ENCODE measurements at places on chromosomes 12 and 14.

- no peak for DNase-seq
These were observed 92.1 kb downstream of the NINJ2 start for GRCh38 chr12:570921-571794.

GRCh38 chr12:56753566-56753965, 1.4 kb upstream of the PRIM1 start:
- no peak for DNase-seq

GRCh38 chr12:3148366-3149000, 71.3 kb downstream of the TSPAN9 start:
- no peak for DNase-seq

- no peak for DNase-seq
These were observed 16.5 kb upstream of the TPCN1 start for GRCh38 chr12:113204804-113205203.

GRCh38 chr12:127070515-127071157, 1196.3 kb upstream of the TMEM132C start:
- no peak for DNase-seq

DNA sequence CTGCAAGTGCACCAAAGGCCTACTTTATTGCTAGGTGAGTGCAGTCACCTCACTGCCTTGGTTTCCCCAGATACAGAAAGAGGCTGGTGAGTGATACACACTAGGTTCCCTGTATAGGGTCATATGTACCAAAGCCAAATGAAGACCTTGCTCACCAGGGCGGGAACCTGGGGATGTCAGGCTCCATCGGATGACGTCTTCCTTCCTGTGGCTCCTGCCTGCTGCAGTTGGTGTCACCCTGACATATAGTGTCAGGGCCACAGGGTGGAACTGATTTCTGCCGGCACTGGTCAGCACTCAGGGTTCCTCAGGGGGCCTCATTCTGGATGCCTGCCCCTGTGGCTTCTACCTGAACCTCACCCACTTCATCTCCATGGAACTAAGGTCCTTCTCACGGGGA, 43.1 kb downstream of the PLEKHG3 start:
- DNase-seq = no peak

DNA sequence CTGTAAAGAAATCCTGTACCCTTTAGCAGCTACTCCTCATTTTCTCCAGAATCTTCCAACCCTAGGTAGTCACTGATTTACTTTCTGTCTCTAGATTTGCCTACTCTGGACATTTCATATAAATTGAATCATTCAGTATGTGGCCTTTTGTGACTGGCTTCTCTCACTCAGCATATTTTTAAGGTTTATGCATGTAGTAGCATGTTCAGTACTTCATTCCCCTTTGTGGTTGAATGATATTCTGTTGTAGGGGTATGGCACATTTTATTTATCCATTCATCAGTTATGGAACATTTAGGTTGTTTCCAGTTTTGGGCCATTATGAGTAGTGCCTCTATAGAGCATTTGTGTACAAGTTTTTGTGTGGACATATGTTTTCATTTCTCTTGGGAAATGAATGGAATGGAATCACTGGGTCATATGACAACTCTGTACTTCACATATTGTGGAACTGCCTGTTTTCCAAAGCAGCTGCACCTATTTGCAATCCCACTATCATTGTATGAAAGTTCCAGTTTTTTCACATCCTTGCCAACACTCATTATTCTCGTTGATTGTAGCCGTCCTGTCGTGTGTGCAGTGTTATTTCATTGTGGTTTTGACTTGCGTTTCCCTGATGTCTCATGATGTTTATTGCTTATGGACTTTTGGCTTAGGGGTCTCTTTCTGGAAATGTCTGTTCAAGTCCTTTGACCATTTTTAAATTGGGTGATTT, 57.2 kb downstream of the ATF7IP start:
- DNase-seq = no peak

DNA sequence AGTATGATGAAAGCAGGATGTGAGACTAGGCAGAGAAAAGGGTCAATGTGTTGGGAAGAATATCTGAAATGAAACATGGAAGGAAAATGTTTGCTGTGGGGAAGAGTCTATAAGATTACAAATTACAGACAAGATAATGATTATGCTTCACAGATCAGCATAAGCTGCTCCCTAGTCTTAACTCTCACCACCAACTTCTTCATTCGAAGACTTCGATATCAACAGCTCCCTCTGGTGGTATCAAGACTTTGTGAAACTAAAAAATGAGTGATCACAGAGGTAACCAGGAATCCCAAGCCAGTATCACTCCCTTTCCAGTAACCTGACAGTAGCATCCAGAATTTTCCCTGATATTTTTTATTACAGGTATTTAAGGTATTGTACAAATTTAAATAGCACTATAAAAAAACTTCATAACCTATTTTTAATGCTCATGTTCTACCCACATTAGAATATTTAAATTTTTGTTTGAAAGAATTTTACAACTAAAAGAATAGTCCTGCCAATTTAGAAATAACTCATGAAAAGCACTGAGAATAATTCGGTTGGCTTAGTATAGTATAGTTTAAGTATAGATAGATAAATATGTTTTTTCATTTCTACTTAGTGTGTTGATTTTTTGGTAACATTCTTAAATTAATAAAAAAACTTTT, 84.4 kb downstream of the C2CD5 start:
- DNase-seq = no peak

GRCh38 chr14:33163109-33163508, 224.4 kb downstream of the NPAS3 start:
- no peak for DNase-seq

DNA sequence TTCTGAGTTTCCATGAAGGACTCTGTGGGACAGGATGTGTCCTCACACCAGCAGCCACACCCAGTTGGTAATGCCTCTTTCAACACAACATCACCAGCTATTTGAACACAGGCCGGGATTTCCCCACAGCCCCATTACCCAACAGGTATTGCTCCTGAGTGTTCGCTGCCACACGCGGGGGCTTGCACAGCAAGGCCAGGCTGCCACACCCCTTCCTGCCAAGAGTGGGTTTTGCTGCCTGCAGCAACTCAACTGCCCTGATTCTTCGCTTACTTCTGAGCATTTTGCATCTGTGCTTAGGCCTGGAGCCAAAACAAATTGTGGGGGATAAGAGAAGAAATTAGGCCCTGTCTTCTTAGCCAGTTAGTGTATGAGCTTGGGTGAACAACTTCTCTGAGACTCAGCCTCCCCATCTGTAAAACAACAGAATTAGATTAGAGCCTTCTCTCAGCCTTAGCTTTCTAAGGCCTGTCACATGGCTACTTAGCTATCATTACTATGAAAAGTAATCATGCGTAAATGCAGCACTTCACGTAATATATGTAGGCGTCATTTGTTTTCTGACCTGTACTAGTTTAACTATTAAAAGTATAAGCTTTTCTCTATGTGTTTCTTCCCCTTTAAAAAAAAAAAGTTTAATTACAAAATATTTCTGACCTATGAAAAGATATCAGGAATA, 20.0 kb downstream of the CKAP4 start:
- peak; percentile 51 for DNase-seq

GRCh38 chr14:36741858-36742257, 80.2 kb downstream of the PAX9 start:
- no peak for DNase-seq

GRCh38 chr12:19138956-19139355, 9.4 kb downstream of the PLEKHA5 start:
- DNase-seq = no peak

DNA sequence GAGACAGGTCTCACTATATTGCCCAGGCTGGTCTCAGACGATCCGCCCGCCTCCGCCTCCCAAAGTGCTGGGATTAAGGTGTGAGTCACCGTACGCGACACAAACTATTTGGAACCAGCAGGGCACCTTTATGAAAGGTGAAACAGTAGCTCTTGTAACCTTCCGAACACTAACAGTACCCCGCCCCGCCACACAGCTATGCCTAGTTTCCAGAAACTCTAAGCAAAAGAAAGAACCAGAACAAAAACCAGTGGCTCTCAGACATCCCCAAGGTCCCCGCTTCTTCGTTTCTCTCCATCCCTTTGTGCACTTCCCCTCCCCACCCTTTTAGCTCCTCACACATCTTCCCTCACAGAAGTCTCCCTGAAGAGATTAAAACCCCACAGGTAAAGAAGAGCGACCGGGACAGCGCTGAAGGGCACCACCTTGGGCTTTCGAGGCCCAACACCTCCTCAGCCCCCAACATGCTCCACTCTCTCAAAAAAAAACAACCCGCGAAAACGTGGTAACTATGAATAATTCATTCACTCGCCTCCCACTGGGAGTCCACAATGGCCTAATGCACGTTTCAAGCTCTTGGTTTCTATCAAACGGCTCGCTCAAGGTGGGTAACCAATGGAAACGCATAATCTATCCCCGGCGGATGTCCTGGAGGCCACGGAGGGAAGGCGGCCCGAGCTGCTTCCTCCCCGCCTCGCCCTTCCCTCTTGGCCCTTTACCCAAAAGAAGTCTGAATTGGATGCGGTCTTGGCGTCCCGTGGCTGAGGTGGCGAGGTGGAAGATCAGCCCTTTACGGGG, 877 bp downstream of the BAG5 start:
- DNase-seq = peak; percentile 45

- no peak for DNase-seq
These were observed 78.3 kb upstream of the PSMA6 start for GRCh38 chr14:35213869-35214387.

DNA sequence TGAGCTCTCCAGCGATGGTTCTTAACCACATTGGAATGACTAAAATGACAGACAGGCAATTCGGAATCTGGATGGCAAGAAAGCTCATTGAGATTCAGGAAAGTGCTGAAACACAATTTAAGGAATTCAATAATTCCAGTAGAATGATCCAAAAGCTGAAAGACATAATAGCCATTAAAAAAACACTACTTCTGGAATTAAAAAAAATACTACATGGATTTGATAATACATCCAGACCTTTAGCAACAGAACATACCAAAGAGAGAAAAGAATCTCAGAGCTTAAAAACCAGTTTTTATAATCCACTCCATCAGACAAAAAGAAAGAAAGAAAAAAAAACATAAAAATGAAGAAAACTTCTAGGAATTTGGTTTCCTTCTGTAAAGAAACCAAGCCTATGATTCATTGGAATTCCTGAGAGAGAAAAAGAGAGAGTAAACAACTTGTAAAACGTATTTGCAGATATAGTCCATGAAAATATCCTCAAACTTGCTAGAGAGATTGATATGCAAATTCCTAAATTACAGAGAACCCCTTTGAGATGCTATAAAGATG, 52.8 kb downstream of the SLCO1B1 start:
- no peak for DNase-seq

GRCh38 chr12:29072631-29073030, 76.4 kb upstream of the FAR2 start:
- no peak for DNase-seq

DNA sequence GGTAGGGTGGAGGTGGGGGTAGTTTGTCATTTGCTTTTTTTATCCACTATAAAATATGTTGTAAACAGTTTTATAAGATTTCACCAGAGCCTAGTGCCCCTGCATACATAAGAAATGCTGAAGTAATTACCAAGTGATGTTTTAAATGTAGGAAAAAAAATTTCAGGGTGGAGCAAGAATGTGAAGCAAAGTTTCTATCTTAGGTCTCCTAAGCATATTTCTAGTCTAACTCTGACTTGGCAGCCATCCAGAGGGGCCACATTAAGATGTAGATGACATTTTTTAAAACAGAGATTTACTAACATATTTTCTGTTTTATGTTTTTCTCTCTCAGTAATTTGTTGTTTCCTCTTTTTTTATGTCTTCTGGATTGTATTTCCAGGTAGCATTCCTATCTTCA, 15.8 kb upstream of the KRAS start:
- DNase-seq = no peak

DNA sequence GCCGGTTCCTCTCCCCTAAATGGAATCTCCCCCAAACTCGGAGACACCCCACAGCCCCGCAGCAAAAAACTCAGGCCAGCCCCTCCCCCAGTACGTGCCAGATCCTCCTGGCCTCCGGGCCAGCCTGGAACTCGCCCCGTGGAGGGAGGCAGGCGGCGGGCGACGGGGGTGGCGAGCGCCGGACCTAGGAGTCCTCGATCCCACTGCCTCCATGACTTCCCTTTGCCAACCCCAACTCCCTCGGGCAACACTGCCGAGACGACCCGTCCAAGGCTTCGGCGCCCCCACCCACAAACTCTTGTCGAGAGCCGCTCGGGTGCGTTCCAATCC, 400 bp downstream of the ADCY6 start:
- no peak for DNase-seq

DNA sequence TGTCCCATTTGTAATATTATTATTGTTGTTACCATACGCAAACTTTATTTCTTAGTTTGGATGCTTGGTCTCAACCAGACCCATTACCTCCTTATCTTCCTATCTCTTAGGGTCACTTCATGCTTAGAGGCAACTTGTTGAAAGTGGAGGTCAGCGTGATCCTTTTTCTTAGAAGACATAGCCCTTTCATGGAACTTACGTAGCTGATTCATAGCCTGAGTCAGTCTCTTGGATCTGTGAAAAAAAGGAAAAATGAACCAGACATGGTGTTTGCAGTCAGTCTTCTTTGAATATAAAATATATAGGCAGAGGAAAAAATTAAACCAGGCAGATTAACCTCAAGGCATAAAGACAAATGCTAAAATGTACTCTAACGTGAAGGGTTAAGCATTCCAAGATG, 613.7 kb downstream of the DIO2 start:
- DNase-seq = no peak

DNA sequence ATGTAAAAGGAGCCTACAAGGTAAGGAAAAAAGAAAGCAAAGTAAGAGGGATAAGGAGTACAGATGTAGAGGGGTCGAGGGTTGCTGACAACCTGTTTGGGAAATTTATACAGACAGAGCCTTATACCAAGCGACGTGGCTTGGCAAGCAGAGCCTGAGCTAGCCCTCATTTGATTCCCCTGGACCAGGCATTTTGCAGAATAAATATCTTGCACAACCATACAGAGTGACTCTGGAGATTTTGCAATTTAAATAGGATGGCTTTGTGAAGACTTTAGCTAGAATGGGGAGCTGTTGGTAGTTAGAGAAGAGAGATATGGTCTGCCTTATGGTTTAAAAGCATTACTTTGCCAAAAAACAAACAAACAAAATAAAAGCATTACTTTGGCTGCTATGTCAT, 11.1 kb upstream of the ANO6 start:
- no peak for DNase-seq

DNA sequence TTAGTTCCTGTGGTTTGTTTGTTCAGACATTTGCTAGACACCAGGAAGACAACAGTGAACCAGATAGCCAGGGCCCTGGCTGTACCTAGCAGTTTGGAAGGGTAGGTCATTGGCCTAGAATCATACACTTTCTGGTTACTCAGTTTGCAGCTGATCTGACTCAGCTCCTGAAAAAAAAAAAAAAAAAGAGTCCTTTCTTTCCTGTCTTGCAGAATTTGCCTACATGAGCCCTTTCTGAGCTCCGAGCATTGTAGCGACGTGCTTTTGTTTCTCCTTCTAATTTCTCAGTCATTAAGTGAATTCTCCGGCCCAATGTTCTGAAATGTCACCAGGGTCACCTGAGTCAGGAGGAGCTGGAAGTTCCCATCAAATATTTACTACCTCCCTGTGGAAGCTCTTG, 2.4 kb downstream of the CABP1 start:
- no peak for DNase-seq
